MG63 (cell line): ENCODE measurements at places on chromosomes 1 and 21. TPM values are rescaled to one million over a fixed set of nuclear protein-coding genes. Genes with fewer than 3 reads are reported as not detected.

GRCh38 chr1:42109600-42109999 is 43.6 kb upstream of the GUCA2B start:
- no peak for DNase-seq

DNA sequence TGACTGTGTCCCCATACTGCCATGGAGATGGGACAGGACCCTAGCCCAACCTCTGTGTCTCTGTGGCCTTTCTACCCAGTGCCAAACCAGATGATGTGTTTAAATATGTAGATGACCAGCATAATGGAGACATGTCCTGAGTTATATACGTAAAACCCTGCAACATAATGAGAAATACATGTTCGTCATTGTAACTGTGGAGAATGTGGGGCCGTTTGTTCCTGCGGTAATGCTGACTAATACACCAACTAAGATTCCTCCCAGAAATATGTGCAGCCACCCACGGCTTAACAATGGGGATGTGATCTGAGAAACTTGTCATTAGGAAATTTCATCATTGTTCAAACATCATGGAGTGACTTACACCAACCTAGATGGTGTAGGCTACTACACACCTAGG is 71.7 kb upstream of the SIM2 start:
- no peak for DNase-seq

DNA sequence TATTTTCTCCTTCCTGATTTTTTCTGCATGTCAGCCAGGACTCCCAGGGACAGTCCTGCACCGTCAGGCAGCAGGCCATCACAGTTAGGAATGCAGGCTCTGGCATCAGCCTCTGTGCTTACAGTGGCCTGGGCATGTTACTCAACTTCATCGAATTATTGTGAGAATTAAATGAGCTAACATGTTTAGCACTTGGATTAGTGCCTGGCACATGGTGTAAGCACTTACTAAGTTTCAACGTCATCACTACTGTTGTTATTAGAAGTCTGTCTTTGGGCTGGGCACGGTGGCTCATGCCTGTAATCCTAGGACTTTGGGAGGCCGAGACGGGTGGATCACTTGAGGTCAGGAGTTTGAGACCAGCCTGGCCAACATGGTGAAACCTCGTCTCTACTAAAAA is 45.1 kb downstream of the SCCPDH start:
- peak; percentile 60 for DNase-seq

DNA sequence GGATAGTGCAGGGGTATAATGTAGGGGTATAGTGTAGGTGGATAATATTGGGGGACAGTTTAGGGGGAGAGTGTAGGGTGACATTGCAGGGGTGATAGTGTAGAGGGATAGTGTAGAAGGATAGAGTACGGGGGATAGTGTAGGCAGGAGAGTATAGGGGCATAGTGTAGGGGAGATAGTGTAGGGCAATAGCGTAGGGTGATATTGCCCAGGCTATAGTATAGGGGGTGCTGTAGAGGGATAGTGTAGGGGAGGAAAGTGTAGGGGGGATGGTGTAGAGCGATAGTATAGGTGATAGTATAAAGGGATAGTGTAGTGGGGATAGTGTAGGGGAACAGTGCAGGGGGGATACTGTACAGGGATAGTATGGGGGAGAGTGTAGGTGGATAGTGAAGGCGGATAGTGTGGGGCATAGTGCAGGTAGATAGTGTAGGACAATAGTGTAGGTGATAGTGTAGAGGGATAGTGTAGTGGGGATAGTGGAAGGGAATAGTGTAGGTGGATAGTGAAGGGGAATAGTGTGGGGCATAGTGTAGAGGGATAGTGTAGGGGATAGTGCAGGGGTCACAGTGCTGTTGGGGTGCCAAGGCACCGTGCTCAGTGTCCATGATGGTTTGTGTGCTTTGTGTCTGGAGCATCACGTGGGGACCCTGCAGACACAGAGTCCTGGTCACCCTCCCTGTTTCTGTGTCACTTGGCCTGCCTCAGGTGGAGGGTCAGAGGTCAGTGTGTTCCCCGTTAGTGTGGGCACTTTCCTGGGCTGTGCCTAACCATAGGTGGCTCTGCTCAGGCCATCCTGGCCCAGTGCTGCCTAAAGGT is 10.5 kb upstream of the ARF1 start:
- no peak for DNase-seq

GRCh38 chr1:200951016-200951415 is 56.3 kb downstream of the INAVA start:
- no peak for DNase-seq

- DNase-seq, result no peak
Measured at GRCh38 chr21:19899645-19900044, 1098.6 kb upstream of the NCAM2 start.

OR2L3 gene
- not detected in 2 replicates for total RNA-seq

MFN2 gene
- total RNA-seq, result 25.2 and 43.7 TPM in 2 replicates

BACH1 gene
- 13.1 and 29.2 TPM in 2 replicates for total RNA-seq

GUCA2A gene
- not detected in 2 replicates for total RNA-seq

LRP8 gene
- total RNA-seq, result 12.4 and 16.1 TPM in 2 replicates

VAV3 gene
- total RNA-seq, result 0.30 and 0.57 TPM in 2 replicates
